ENCODE measurements at places on chromosomes 13 and 19.

DNA sequence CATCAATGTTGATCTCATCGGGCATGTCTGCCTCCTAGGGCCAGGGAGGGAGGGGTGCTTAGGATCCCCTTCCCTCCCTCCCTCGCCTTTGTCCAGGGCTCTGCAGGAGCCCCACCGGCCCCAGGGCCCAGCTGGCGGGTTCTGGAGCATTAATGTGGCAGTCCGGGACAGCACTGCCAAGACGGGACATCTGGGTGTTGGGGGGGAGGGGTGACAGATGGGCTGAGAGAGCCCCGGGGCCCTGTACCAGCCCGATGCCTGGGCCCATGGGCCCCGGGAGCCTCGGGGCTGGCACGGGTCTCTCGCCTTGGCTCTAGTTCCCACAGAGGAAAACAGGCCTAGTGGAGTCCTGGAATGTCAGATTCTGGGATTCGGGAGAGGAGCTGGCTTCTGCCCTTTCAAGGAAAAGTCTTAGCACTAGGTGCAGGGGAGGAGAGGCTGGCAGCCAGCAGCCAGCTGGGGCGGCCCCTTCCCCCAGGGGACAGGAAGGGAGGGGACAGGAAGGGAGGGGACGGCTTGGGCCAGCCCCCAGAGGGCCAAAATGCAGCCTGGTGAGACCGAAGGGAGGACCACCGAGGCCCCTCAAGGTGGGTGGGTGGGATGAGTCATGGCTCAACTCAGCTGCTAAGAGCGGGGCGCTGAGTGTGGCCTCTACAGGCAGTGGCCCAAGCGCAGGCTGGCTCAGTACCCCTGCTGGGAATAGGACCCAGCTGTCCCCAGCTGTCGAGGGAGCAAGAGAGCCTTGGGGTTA, 3.1 kb downstream of the PPP1R14A start:
- no peak for DNase-seq

DNA sequence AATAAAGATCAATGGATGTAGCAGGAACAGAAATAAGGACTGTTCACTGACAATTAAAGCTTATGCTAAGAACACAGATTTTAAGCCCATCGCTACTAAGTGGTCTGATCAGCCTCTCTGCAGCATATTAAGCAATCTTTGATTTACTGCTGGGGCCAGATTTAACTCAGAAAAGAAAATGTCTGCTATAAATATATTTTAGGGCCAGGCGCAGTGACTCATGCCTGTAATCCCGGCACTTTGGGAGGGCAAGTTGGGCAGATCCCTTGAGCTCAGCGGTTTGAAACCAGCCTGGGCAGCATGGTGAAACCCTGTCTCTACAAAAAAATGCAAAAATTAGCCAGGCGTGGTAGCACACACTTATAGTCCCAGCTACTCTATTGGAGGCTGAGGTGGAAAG, 43.0 kb downstream of the METTL21C start:
- no peak for DNase-seq

DNA sequence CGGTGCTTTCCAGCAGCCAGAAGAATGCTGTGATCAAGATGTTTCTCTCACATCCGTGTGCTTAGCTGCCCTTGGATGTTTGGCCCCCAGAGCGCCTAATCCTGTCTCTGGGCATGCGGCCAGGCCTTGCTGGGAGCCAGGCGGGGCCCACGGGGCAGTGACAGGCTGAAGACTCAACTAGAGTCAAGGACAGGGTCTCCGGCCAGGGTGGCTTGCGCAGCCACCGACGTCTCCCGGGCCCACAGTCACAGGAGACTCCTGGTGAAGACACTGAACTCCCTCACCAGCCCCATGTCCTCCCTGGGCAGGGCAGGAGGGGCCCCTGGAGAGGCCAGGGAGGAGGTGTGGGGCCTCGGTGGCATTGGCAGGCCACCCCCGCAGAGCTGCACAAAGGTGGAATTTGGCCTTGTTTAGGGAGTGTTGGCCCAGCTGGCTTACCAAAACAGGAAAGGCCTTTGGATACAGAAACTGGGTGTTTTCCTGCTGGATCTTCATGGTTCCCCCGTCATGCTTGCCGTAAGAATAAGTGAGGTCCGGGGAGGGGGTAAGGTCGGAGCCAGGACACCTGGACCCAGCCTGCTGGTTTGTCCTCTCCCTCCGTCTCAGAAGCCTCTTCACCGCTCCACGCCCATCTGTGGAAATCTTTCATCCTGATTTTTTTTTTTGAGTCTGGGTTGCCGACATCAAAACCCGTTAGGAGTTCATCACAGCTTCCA, 10.0 kb upstream of the NDUFS7 start:
- no peak for DNase-seq

DNA sequence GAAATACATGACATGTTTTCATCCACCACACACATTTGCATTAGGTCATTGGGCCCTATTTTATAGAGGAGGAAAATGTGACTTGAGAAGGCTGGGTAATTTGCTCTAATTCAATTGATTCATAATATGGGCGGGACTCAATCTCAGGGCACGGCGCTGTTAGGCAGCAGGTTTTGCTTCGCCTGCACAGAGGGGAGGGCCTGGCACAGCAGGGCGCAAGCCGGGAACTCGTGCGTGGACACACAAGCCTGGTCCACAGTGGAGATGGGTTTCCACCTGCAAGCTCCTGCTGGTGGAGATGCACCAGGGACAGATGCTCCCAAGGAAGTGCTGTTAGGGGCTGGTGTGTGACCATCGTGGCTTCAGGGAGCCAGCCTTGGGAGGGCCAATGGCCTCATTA, 58.4 kb upstream of the MTIF3 start:
- no peak for DNase-seq

DNA sequence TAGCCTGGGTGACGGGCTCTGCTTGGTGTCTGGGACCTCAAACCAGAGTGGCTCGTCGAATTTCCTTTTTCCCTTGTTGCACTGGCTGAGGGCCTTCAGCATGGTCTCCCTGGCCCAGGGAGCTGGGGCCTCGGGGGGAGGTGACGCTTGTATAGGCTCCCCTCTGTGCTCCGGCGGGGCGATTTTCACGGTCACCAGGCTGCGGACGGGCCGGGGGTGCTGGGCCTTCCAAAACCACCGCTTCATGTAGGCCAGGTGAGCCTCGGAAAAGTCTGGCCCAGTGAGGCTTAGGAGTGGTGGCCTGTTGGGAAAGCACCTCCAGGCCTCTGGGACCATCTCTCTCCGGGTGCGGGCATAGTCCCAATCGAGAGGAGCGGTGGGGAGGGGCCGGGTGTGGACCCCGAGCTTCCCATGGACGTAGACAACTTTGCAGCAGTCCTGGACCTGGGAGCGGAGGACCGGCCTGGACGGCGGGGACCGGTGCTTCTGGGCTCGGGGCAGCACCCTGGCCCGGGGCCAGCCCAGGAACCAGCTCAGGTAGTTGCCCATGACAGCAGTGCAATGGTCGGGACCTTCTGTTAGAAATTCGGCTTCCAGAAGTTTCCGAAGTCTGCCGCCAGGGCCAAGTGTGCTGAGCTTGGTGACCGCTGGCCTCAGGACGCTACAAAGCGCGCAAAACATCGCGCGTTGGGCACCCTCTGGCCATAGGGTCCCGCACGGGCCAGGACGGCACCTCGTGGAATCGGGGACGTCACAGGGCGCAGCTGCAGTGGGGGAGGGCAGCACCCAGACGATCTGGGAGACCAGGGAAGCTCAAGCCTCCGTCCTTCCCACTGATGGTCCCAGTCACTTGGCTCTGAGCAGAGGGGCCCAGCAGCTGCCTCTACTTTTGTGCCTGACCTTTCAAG, 41.6 kb upstream of the MTUS2 start:
- no peak for DNase-seq

DNA sequence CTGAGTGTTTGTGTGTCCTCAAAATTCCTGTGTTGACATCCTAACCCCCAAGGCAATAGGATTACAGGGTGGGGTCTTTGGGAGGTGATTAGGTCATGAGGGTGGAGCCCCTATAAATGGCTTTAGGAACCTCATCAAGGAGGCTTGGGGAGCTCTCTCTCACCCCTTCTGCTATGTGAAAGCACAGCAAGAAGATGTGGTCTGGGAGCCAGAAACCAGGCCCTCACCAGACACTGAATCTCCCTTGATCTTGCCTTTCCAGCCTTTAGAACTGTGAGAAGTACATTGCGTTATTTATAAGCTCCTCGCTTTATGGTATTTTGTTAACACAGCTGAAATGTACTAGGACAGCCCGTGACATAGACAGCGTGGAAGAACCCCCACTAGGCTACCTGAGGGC, 712.0 kb upstream of the SGCG start:
- DNase-seq = no peak

DNA sequence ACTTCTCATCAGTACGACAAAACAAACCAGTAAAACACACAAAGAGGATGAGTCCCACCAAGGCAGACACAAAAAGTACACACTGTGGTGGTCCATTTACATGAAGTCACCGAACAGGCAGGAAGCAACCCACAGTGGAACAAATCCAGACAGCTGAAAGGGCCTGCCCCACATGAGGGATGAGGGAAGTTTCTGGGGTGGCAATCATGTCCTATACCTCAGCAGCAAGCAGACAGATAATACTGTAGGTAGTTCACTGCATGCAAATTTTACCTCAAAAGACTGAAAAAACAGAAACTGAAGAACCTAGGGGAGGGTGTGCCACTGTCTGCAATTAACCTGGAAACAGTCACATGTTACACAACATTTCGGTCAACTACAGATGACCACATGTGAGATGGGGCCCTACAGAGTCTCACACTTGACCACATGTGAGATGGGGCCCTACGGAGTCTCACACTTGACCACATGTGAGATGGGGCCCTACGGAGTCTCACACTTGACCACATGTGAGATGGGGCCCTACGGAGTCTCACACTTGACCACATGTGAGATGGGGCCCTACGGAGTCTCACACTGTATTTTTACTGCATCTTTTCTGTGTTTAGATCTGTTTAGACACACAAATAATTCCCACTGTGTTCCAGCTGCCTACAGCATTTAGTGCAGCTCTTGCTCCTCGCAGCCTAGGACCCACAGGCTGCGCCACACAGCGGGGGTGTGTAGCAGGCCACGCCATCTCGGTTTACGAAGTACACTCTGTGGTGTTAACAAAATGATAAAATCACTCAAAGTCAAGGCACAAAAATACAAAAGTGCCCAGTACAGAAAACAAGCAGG, 22.2 kb downstream of the PCID2 start:
- no peak for DNase-seq

DNA sequence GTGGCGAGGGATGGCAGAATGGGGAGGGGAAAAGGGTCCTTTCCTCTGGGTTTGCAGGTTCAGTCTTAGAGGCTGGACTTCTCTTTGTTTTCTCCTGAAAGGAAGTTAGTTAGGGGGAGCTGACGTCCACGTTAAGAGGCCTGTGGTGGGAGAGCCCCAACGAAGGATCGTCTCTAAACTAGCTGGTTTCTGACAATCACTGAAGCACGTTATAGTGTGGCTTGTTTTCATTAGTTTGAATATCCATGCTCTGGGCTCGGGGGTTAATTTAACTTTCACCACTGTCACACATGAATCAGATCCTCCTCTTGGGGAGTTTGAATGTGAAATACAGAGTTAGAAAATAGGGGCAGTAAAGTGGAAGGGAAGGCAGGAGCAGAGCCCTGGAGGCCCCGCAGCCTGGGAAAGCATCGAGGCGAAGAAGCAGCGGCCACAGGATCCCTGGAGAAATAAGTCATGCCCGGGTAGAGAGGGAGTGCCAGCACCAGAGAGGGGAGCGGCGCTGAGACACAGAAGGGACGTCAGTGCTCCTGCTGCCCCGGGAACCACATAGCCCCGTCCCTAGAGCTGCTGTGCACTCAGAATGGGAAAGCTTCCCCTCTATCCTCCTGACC, 31.1 kb upstream of the AMER2 start:
- no peak for DNase-seq

- DNase-seq = no peak
These were observed 23.5 kb downstream of the ATP4B start for GRCh38 chr13:113634279-113635047.

- DNase-seq = no peak
These were observed 224.4 kb downstream of the LACC1 start for GRCh38 chr13:44104197-44104490.

- DNase-seq = no peak
These were observed 35.4 kb downstream of the ZNF787 start for GRCh38 chr19:56085571-56086275.

- no peak for DNase-seq
These were observed 32.5 kb downstream of the FGF14 start for GRCh38 chr13:102369302-102369701.

DNA sequence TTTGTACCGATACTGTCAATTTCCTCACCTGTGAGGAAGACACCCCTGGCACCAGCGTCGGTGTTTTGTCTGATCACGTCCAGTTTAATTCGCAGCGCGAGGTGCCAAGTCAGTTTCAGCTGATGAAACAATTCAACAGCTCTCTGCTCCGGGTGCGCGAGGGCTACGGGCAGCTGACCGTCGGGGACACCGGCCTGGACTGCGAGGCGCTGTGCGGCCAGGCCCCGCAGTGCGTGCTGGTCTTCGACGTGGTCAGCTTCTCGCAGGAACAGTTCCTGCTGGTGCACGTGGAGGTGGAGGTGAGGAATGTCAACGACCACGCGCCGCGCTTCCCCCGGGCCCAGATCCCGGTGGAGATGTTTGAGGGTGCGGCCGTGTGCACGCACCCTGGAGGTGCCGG, 171.5 kb downstream of the OLFM4 start:
- no peak for DNase-seq

DNA sequence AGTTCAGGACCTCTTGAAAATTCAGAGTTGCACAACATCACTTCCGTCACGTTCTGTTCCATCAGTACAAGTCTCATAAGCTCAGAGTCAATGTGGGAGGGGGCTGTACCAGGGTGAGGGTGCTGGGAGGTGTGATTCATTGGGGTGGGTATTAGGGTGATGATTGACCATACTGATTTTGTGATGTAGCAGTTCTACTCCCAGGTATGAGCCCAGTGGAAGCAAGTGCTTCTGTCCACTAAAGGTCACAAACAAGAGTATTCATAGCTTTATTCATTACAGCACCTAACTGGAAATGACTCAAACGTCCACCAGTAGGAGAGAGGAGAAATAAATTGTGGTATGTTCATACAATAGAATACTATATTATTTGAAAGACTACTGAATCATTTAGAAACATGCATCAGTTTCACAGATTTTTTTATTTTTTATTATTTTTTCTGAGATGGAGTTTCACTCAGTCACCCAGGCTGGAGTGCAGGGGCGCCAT, 12.1 kb upstream of the UPF3A start:
- no peak for DNase-seq

GRCh38 chr13:46385946-46386345, 1.1 kb downstream of the RUBCNL start:
- no peak for DNase-seq

- DNase-seq = no peak
These were observed 387.4 kb downstream of the DLEU7 start for GRCh38 chr13:50456111-50456510.

DNA sequence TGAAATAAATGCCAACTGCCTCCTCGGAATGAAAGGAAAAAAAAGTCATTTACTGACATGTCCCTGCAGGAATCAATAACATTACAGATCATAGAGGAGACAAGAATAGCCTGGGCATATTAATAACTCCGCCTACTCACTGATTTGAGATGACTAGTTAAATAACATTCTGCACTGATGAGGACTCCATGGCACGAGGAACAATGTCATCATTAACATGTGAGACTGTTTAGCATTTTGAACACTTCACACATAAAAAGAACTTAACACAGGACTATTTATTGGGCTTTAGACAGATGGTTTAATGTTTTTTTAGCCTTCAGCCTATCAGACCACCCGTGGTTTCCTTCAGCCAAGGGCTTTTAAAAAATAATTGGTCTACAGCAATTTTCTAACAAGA, 170.1 kb downstream of the OLFM4 start:
- no peak for DNase-seq

GRCh38 chr13:74325106-74325505, 190.9 kb upstream of the KLF12 start:
- DNase-seq = no peak

GRCh38 chr19:55179606-55180484, at the start of gene SYT5:
Gene SYT5 (minus strand): TSS chr19:55180289. CDS start chr19:55179041, 1,248 bp downstream.
- no peak for DNase-seq

- no peak for DNase-seq
These were observed 225.0 kb downstream of the FGF14 start for GRCh38 chr13:102176846-102177245.

All from stimulated activated CD8-positive, alpha-beta memory T cell treated with anti-CD3 and anti-CD28 coated beads, Interleukin-4, amount 100 ng/mL, for 1 hour (primary cell).